MV-4-11 (cell line): ENCODE measurements at places on chromosomes 6 and 20.
A peak's percentile ranks its signal among the peaks of the same experiment; 100 is the strongest.

- no peak for DNase-seq
Observed at GRCh38 chr6:155273431-155273830, 9.6 kb downstream of the CLDN20 start.

DNA sequence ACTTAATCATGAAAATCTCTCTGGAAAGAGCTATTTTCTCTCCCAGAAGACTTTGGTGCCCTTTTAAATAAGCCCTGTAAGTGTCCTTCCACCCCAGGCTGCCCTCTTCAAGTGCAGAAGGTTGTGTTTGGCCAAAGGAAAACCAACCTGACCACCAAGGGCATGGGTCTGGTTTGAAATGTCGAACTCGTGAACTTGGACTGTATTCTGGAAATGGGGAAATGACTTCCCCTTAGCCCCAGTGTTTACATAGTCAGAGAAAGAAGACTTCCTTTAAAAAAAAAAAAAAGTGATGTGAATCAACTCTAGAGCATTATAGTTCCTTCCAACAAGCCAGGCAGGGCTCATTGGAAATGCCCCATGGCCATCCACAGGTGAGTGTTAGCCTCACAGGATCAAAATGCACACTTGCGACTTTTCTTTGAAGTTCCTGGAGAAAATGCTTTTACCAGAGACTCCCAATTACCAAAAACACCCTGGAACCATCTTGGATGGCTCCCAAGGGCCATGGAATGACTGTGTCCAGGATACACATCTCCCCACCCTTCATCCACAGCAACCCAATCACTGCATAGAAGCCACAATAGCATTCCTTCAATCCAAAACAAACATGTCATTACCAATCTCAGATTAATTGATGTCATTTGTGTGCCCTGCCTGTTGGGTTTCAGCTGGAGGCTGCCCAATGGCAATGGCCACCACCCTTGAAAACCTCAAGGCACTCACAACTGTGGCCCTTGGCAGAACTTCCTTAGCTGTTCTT is 133.8 kb downstream of the CLIC5 start:
- peak; percentile 52 for DNase-seq

DNA sequence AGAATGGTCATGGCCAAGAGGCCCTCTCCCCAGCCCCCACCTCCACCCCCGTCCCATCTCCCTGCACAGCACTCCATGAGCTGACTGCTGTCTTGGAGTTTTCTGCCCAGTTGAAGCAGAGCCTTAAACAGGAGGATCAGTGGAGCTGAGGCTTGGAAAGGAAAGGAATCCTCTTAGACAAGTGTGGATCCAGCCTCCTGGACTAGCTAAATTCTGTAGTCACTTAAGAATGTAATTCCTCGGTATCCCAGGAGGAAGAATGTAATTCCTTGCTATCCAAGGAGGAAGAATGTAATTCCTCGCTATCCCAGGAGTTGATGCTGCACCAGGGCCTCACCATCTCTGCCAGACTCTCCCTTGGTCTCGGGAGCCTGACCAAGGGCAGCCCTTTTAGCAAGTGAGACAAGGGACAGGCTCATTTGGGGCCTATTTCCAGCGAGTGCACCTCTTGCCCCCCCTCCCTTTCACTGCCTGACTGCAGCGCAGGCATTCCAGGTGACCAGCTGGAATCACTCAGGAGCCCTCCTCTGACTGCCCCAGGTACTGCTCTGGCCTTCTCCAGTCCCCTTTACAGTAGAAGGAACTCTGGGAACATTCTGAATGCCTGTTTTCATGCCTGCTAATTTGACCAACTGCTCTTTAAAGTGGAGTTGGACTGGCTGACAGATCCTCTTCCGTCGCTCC is 76.2 kb downstream of the TCP11 start:
- DNase-seq = no peak

- DNase-seq = no peak
Observed at GRCh38 chr6:99613705-99614429, 7.2 kb downstream of the PRDM13 start.

DNA sequence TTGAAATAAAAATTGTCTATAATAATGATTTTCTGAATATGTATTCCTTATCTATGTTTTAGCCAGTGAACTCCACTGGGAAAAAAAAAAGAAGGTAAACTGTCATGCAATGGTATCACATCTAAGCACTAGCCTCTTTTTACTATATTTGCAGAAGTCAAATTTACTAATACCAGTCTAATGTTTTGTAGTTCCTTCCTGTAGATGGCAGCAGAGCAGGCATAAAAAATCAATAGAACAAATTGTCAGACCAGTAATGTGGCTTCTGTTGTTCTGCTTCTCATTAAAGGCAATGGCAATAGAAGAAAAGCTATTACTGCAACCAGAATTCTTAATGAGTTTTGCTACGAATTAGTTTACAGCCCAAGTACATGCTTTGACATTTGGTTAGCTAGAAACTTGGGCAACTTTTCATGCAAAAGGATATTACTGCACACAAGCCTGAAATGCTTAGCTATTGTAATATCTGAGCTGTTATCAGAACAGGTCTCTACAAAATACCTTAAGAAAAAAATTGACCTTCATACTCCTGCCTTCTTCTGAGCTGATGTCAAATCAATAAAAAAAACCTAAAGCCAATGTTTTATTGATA is 476.9 kb downstream of the KHDRBS2 start:
- DNase-seq = peak; percentile 9

DNA sequence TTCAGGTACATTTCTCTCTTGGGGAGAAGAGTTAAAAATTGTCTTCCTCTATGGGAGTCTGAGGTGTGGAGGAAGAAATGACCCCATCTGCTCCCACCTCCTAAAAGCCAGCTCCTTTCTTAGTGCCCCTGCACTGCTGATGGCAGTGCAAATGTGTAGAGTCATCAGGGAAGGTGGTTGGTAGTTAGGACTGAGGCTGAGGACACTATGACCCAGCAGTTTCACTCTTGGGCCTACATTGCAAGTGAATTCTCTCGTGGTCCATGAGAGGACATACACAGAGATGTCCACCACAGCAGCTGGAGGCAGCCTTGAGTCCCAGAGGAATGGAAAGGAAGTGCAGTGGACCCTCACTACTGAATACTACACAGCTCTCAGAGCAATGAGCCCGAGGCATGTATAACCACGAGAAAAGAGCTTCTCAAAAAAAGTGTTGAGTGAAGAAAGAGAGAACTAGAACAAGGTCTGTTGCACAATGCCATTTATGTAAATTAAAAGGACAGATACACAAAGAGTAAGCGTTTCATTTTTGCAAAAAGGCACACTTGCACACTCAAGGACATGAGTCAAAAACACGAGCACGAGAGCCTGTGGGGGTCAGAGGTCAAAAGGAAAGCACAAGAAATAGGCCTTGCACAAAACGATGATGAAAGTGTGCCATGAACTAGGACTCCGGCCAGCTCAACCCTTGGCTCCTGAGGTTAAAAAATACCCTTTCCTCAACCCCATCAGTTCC is 308.2 kb upstream of the PRND start:
- peak; percentile 85 for DNase-seq

- DNase-seq = no peak
Observed at GRCh38 chr20:12947691-12948090, 61.1 kb upstream of the SPTLC3 start.

DNA sequence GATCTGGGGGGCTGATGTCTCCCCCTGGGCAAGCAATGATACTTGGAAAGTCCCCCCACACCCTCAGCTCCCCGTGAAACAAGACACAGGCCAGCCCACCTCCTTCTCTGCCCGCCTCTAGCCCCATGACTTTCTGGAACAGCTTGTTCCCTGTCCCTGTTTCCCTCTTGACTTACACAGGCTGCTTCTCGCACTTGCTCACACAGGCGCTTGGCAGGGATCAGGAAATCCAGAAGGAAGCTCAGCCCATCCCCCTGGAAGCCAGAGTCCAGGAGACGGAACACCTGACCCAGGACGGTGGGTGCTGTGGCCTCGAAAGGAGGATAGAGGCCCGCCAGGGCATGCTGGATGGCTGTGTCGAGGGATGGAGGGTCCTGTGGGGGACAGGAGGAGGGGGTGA is 14.8 kb downstream of the KIAA1755 start:
- DNase-seq = no peak

- DNase-seq = peak; percentile 98
Observed at GRCh38 chr6:13338038-13338437, 9.7 kb upstream of the TBC1D7 start.

- DNase-seq = no peak
Observed at GRCh38 chr6:13990796-13991195, 66.0 kb downstream of the RNF182 start.
